ENCODE measurements at places on chromosomes 3 and 15.

DNA sequence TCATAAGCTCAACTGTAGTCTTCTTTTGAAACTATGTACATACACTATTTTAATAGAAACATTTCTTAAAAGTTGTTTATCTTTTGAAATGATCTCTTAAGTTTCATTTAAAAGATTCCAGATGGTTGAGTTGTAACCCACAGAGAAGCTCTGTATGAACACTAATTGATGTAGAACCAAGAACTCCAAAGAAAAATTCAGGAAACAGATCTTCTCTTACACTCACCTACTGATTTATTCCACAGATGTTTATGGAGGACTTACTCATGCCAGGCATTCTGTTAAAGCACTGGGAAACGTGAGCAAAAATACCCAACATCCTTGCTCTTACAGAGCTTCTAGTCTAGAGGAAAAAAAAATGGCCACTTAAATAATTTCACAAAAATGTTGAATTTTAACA is 551.1 kb downstream of the NAALADL2 start:
- no peak for DNase-seq

GRCh38 chr3:8777201-8777977 is 8.0 kb upstream of the OXTR start:
- DNase-seq = no peak

- no peak for DNase-seq
Observed at GRCh38 chr3:114686621-114687020, 392.8 kb downstream of the TIGIT start.

DNA sequence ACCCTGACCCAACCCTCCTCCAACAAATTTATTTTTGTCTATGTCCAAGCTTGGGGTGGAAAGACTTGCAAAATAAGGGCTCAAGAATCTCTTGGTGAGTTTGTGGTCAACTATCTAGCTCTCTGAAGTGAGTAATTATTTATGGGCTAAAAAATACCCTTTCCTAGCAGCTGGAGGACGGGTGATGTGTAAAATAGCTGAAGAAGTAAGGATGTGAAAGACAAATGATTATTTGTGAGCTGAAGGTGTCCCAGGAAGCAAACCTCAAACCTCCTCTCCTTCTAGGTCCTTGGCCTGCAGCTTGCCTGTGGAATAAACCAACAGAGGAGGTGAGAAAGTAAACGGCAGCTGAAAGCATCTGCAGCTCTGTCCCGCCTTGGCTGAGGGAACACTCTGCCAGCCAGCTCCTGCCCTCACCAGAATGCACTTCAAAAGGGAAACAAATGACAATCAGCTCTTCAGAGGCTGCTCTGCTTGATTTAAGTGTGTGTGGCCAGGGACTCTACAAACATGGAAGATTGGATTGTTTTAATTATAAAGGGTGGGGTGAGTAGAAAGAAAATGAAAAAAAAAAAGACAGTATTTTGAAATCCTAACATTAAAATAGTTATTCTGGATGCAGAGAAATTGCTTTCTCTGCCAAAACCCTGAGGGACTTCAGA is 60.3 kb downstream of the TM4SF4 start:
- no peak for DNase-seq

- DNase-seq = no peak
Observed at GRCh38 chr15:81784751-81785150, 261.1 kb downstream of the MEX3B start.

- no peak for DNase-seq
Observed at GRCh38 chr15:81811736-81812135, 234.1 kb downstream of the MEX3B start.

- no peak for DNase-seq
Observed at GRCh38 chr15:37101980-37102304, 1.6 kb upstream of the MEIS2 start.

DNA sequence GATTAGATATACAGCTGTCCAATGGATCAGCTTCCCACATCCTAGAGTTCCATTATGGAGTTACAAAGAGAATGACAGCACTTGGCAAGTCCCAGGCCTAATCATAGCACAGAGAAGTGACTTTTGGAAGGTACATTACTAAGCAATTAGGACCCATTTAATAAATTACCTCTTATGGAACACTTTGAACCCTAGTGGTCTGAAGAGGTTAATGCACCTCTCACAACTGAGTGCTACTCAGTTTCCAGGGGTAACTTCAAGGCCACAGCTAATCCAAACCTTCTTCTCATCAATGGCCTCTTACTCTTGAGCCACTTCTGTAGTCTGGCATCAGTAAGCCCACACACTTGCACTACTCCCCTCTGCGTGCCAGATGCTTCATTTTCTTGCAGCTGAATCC is 34.9 kb upstream of the MEIS2 start:
- DNase-seq = no peak

DNA sequence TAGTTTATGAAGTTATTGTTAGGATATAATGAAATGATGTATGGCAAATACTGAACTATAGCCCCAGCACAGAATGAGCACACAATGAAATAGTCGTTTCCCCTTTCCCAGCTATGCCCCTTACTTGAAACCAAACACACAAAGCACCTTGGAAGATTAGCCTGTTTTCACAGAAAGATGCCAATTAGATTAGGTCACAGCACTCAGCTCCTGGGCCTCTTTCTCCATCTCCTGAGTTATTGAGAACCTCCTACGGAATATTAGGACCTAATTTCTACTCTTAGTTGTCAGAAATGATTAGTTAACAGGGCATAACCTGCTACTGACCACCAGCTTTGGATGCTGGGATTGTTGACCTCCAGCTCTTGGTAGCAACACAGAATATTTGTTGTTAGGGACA is 269.4 kb upstream of the ROPN1 start:
- no peak for DNase-seq

DNA sequence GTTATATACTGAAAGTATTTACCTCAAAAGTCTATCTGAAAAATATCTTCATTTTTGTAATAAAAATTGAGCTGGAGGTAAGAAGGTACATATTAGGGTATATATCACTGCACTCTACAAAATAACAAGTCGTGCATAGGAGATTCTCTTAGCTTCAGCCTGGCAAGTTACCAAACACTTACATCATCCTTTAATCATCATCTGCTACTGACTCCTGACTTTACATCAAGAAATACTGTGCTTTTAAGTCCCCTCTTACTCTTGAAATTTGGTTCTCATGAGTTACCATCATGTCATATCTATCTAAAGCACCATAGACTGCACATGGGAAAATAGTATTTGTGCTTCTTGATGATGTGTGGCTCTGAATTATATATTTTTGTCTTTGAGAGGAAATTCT is 50.8 kb downstream of the LYSMD4 start:
- no peak for DNase-seq

- no peak for DNase-seq
Observed at GRCh38 chr15:96334705-96335410, 4.4 kb downstream of the NR2F2 start.

- no peak for DNase-seq
Observed at GRCh38 chr15:29925227-29926082, 103.2 kb upstream of the TJP1 start.

Measured in stimulated activated CD8-positive, alpha-beta memory T cell treated with anti-CD3 and anti-CD28 coated beads, Interleukin-15, amount 100 ng/mL, for 1 hour (primary cell).